ENCODE measurements at places on chromosomes 12 and 14.

DNA sequence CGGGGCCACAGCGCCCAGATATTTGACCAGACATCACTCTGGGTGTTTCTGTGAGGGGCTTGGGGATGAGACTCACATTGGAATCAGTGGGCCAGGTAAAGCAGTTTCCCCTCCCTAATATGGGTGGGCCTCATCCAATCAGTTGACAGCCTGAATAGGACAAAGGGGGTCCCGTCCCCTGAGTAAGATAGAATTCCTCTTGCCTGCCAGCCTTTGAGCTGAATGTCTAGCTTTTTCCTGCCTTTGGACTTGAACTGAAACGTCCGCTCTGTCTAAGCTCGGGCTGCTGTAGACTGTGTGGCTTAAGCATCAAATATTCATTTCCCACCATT, 88.8 kb upstream of the DIO3 start:
- no peak for DNase-seq

GRCh38 chr12:14422516-14423230, 57.2 kb downstream of the ATF7IP start:
- no peak for DNase-seq

DNA sequence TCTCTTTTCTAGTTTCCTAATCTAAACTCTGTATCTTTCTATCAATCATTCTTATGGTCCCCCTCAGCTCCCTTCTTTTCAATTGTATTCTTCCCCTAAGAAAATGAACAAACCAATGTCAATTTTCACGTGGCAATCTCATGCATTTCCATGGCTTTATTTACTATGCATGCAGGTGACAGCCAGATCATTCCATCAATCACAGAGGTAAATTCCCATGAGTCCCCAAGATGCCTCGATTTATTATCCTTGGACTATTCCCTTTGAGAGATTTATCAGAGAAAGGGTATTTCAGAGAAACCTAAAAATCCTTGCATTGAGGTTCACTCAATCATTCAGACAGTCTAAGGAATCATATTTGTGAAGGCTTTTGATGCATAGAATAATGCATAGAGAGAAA, 301.2 kb downstream of the DIO2 start:
- no peak for DNase-seq

- DNase-seq: no peak
Measured at GRCh38 chr14:58794993-58795762, 157.4 kb downstream of the DACT1 start.

DNA sequence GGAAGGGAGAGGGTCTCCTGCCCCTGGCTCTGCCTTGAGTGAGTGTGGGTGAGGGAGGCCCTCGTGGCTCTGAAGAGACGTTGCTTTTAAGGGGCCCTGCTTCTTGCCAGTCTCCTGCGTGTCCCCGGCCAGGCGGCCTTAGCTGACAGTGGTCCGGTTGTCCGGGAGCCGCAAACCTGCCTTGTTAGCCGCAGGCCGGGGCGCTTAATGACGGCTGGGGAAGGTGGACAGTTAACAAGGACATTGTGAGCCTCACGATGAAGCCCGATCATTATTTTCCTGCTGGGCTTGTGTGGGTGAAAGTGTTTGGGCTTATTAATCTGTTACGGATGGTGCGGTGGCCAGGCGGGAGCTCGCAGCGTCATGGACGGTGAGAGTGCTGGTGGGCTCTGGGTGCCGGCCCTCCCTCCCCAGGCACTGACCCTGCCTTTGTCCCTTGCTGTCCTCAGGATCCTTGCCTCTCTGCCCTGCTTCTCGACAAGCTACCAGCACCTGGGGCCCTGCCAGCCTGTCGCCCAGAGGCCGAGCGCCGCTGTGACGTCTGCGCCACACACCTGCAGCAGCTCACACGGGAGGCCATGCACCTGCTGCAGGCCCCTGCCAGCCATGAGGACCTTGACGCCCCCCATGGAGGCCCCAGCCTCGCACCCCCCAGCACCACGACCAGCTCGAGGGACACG, 13.3 kb downstream of the KIF26A start:
- no peak for DNase-seq

DNA sequence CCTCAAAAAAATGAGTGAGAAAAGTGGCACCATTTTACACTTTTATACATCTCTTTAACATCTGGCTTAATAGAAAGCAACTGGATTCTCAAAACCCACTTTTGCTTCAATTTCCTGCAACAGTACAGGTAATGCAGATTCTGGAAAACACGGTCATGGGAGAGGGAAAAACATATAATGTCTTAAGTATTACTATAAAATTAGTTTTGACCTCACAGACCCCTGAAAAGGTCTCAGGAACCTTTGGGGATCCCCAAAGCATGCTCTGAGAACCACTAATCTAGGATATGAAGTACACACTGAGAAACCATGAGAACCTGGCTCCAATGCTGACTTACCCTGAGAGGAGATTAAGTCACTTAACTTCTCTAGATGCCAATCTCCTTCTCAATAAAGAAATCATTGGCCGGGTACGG, 64.7 kb downstream of the PPP2R5E start:
- DNase-seq: no peak

DNA sequence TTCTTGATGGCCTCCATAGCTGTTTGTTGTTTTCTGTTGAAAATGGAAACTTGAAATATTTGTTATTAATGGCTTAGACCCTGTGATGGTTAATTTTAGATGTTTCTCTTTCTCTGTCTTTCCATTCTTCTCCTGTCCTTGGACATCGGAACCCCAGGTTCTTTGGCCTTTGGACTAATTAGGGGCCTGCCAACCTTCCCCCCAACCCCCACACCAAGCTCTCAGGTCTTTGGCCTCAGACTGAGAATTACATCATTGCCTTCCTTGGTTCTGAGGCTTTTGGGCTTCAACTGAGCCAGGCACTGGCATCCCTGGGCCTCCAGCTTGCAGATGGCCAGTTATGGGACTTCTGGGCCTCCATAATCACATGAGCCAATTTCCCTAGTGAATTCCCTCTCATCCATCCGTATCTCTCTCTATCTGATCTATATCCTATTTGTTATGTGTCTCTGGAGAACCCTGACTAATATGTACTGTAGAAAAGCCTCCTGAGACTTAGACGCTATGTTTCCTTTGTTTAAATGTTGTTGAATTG, 71.6 kb downstream of the FGD4 start:
- DNase-seq: no peak

DNA sequence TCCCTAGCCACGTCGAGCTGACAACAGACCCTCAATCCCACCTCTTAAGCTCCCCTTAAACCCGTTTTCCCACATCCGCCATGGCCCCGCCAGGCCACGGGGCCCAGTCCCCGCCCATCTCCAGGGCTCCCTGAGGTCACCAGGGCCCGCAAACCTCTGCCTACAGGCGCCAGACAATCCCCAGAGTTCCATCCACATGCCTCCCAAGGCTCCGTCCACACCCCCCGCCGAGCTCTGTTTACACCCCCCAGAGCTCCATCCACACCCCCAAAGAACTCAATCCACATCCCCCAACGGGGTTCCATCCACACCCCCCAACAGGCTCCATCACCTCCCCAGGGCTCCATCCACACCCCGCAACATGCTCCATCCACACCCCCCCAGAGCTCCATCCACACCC, 9.2 kb downstream of the JAG2 start:
- DNase-seq: no peak

- no peak for DNase-seq
Measured at GRCh38 chr12:53564278-53564677, 57.0 kb upstream of the NPFF start.

GRCh38 chr14:104553166-104554087, 26.1 kb upstream of the C14orf180 start:
- DNase-seq: no peak

GRCh38 chr12:113432986-113433385, 10.8 kb downstream of the SDSL start:
- no peak for DNase-seq
